ENCODE measurements at places on chromosomes 4 and X.

DNA sequence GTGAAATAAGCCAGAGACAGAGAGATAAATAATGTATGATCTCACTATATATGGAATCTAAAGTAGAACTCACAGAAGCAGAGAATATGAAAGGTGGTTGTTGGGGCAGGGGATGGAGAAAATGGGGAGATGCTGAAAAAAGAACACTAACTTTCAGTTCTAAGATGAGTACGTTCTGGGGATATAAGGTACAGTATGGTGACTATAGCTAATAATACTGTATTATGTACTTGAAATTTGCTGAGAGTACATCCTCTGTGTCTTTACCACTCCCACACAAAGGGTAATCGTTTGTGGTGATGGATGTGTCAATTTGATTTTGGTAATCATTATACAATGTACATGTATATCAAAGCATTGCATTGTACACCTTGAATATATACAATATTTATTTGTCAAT is 6.6 kb downstream of the FBXL5 start:
- H3K4me3 ChIP-seq, result no peak overlapping the region
- DNase-seq, result no peak
- H3K36me3 ChIP-seq, result peaks cover 9% of the 10 kb centered on the region
- no peaks in the 10 kb centered on the region for H3K27me3 ChIP-seq
- peaks cover 49% of the 10 kb centered on the region for H3K4me1 ChIP-seq

GRCh38 chr4:14337892-14338584 is 664.2 kb upstream of the CPEB2 start:
- H3K27ac ChIP-seq, result no peak overlapping the region
- H3K27me3 ChIP-seq, result no peaks in the 10 kb centered on the region
- no peak overlapping the region for H3K4me3 ChIP-seq
- no peaks in the 10 kb centered on the region for H3K36me3 ChIP-seq
- no peak for DNase-seq

DNA sequence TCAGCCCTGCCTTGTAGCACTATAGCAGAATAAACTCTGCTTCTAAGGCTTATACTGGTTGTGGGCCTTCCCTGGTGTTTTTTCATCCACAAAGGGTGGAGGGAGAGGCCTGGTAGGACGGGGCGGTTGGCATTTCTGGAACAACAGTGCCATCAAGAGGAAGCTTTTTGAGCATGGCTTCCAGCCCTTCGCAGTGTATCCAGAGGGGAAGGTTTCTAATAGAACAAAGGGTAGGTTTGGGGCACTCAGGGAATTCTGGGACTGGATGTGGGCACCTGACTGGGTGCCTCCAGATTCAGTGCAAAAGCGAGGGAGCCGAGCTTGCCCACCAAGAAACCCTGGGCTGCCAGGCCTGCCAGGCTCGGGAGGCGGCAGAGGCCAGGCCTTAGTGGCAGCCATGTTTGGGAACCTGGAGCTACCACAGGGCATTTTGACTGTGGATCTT is 229.6 kb upstream of the AGTR2 start:
- no peak overlapping the region for H3K27ac ChIP-seq
- H3K36me3 ChIP-seq, result no peaks in the 10 kb centered on the region
- no peaks in the 10 kb centered on the region for H3K4me1 ChIP-seq
- no peaks in the 10 kb centered on the region for H3K27me3 ChIP-seq
- H3K4me3 ChIP-seq, result no peak overlapping the region

DNA sequence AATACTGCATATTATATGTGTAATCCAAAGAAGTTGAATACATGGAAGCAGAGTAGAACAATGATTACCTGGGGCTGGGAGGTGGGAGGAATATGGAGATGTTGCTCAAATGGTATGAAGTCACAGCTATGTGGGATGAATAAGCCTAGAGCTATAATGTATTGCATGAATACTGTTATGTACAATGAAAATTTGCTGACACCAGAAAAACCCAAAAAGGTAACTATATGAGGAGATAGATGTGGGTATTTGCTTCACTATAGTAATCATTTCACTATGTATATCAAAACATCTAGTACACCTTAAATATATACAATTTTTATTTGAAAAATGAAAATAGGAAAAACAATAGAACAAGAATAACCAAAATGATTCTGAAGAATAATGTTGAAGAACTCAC is 11.2 kb downstream of the PAGE3 start:
- no peak overlapping the region for H3K27ac ChIP-seq
- no peaks in the 10 kb centered on the region for H3K36me3 ChIP-seq
- no peak overlapping the region for H3K4me3 ChIP-seq
- no peak for DNase-seq

GRCh38 chr4:93957186-93957585 is 128.6 kb downstream of the ATOH1 start:
- H3K27ac ChIP-seq, result no peak overlapping the region
- H3K4me3 ChIP-seq, result no peak overlapping the region
- DNase-seq, result no peak
- H3K36me3 ChIP-seq, result no peaks in the 10 kb centered on the region
- no peaks in the 10 kb centered on the region for H3K4me1 ChIP-seq
- H3K27me3 ChIP-seq, result no peaks in the 10 kb centered on the region

DNA sequence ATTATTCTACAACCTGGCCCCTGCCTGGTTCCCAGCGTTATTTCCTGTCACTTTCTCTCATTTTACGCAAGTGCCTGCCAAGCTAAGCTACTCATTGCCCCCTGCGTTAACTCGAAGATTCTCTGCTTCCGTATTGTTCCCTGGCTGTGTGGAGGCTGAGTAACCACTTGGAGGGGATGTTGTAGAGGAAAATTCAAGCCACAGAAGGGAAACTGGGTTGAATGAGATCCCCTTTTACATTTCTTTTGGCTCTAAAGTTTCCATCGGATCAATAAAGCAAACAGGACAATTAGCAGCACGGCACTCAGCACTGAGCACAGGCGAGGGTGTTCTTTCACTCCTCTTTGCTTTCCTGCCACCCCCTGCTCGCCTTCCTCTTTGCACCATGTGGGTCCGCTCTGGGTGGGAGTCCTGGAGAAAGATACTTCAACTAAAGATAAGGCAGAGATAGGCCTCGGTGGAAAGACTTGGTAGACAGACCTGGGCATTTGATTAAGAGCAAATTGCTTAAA is 4.2 kb upstream of the TMSB4X start:
- H3K27me3 ChIP-seq, result no peaks in the 10 kb centered on the region
- DNase-seq, result peak; percentile 48
- H3K36me3 ChIP-seq, result peaks cover 15% of the 10 kb centered on the region
- peak overlapping the region; percentile 96 for H3K27ac ChIP-seq

DNA sequence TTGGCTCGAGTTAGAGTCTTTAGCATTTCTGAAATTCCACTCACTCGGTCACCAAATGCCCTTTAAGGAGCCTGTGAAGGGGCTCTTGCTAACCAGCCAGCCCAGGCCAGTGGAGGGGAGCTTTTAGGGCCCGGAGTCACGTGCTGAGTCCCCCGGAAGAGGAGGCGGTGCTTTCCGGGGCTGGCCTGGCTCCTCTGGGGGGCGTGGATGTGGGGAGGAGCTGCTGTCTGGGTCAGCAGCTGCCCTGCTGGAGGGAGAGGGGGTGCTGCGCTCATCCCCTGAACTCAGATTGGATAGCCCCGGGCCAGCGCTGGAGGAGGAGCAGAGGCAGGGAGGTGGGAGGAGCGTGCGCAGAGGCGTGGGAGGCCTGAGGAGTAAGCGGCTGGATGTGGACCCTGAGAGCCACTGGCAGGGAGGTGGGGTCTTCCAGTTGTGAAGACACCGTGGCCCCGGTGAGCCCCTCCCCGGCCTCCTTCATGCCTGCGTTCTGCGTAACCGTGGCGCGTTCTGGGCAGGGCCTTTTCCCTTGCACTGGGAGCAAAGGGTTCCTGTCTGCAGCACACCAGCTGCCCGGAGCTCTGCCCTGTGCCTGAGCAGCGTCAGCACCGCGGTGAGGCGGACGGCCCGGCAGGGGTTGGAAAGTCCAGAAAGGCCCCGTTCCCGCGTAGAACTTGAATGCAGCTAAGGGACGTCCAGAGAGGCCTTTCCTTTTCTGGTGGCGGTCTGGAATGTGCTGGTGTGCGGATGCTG is 19.7 kb downstream of the MAEA start:
- H3K27ac ChIP-seq, result peak overlapping the region; percentile 49
- peak overlapping the region; percentile 71 for H3K4me3 ChIP-seq
- H3K27me3 ChIP-seq, result no peaks in the 10 kb centered on the region

DNA sequence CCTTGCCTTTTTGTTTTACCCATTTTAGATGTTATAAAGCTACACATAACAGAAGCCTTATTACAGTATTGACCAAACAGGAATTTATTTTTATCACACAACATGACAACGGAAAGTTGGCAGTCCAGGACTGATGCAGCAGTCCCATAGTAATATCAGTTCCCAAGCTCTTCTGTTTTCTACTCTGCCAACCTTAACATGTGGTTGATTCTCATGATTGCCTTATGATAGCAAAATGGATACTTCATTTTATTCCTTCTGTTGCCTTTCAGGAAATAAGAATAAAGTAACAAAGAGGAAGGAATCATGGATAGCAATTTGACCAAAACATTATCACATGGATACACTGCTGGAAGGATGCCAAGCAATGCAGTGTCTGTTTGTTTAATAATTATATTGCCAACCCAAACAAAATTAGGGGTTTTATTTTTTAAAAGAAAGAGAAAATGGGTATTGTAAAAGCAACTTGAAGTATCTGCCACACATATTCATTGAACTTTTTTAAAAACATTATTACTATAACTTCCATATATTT is 275.7 kb downstream of the STPG2 start:
- H3K4me1 ChIP-seq, result no peaks in the 10 kb centered on the region
- no peaks in the 10 kb centered on the region for H3K36me3 ChIP-seq
- H3K4me3 ChIP-seq, result no peak overlapping the region
- DNase-seq, result no peak
- no peaks in the 10 kb centered on the region for H3K27me3 ChIP-seq
- H3K27ac ChIP-seq, result no peak overlapping the region
